Activated CD8-positive, alpha-beta T cell treated with anti-CD3 and anti-CD28 coated beads for 36 hours (primary cell): ENCODE measurements at places on chromosomes 2 and 18. TPM values are rescaled to one million over a fixed set of nuclear protein-coding genes. Genes with fewer than 3 reads are reported as not detected.

Gene CREG2
- total RNA-seq = not detected

Gene HK2
- 121 TPM for total RNA-seq

Gene CAD
- 125 TPM for total RNA-seq

Gene TMEM37
- total RNA-seq = not detected

Gene PTPN2
- 55.8 TPM for total RNA-seq

Gene FAM110C
- 0.79 TPM for total RNA-seq

Gene MGAT4A
- total RNA-seq = 59.0 TPM
